ENCODE measurements at places on chromosomes 7 and 10.
A peak's percentile ranks its signal among the peaks of the same experiment; 100 is the strongest.

DNA sequence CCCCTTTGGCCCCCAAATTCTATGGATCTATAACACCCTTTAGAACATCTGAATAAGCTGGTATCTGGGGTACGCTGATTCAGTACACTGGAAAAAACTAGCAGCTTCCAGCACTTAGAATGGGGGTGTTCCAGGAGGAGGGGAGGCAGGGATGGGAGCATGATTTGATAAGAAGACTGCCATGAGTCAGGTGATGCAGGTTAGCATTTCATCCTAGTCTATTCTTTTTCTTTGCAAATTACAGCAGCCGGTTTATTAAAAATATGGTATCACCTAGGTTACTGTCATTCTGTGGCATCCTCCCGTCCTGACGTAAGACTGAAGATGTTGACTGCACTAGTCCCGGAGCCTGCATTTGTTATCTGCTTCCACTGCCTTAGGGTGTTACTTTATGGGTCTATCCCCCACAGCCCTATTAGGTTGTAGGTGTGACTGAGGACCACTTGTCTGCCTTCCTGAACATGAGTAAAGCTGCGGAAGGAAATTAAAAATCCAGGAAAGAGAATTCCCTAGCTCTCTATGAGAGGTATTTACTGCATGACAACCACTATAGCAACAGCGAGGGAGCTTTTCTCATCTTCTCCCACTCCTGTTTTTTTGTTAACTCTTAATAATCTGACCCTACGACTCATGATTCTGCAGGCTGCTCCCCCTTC is 1.9 kb downstream of the HTR5A start:
- no peak for DNase-seq

GRCh38 chr10:26217396-26218086 is 967 bp downstream of the GAD2 start:
- DNase-seq = no peak

DNA sequence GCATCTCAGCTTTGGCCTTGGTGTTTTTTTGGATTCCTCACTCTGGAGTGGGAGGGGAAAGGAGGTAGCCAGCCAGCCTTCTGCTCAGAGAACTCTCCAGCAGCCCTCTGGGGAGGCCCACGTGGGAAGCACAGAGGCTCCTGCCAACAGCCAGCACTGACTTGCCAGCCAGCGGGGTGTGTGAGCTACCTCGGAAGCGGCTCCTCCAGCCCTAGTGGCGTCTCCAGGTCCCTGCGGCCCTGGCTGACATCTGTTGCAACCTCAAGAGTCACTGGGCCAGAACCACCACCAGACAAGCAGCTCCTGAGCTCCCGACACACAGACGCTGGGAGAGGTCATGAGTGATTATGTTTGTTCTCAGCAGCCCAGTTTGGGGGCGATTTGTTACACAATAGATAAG is 180.2 kb upstream of the FZD8 start:
- no peak for DNase-seq

DNA sequence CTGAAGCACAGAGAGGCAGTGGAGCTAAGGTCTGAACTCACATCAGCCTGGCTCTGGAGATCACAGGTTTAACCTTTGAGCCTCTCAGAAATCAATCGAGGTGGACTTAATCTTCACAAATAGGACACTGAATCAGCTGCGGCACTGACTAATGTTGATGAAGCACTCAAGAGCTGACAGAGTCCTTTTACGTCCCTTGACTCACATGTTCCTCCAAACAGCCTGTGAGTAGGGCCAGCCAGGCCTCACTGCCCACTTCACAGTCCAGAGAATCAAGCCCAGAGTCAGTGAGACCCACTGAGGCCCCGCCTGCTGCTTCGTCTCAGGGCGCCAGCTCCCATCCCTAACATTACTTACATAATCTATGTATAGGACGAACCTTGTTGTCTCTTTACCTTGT is 63.1 kb downstream of the TNS3 start:
- no peak for DNase-seq

DNA sequence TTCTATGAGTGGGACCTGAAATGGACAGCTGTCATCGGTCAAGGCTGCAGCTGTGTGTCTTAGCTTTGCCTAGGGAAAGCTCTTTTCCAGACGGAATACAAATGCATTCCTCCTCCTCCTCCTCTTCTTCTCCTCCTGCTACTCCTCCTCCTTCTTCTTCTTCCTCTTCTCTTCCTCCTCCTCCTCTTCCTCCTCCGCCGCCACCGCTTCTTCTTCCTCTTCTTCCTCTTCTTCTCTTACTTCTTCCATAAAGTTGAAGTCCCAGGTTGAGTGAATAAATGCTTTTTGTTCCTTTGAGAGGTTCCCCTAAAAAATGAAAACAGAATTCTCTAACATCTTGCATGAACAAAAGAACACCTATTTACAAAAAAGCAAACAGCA is 28.7 kb downstream of the KLF6 start:
- DNase-seq = no peak

- no peak for DNase-seq
Observed at GRCh38 chr7:47649919-47650318, 68.0 kb upstream of the TNS3 start.

DNA sequence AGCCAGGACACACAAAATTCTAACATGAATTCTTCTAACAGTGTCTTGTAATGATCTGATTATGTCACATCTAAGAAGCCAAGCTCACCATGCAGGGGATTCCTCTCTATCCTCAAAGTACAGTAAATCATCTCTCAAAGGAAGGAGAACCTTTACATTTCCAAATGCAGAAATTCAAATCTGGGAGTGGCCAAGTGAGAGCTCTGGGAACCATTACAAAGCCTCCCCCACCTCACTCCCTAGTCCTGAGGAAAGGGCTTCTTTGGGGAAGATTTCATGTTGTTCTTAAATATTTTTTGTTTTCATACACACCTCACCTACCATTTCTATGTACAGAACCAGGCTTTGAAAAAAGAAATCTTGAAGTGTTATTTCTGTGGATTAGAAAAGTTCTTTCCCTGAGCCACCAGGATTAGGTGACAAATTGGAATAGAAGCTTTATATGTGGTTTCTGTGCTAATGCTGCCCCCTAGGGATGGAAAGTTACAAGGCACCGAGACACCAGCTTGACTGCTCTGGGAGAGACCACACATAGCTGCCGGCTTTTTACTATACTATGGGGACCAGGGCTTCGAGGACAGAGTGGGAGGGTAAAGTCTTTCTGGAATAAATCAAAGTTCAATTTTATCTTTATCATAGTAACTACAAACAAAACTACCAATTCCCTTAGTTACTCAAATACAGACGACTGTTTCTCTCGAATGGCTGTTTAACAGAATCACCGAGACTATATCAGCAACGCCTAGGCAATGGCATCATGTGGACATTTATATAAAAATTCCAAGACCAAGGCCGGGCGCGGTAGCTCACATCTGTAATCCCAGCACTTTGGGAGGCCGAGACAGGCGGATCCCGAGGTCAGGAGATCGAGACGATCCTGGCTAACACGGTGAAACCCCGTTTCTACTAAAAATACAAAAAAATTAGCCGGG is 116.1 kb downstream of the RNF216 start:
- DNase-seq = peak; percentile 51

DNA sequence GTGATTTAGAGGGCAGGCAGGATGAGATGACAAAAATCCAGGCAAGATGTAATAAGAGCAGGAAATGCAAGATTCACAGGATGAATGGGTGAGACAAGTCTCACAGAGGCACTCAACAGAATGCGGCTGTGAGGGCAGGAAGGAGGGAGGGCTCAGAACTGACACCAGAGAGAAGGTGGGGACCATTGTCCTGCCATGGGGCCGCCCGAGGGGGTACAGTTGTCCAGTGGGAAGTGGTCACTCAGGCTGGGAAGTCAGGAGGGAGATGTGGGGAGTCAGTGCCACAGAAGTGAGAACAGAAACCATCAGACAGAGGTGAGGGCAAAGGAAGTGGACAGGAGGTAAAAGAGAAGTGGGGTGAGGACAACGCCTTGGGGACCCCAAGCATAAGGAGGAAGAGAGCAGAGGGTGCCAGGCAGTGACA is 8.9 kb downstream of the HIP1 start:
- DNase-seq = no peak

GRCh38 chr10:4568731-4569130 is 257.3 kb upstream of the AKR1E2 start:
- DNase-seq = no peak

DNA sequence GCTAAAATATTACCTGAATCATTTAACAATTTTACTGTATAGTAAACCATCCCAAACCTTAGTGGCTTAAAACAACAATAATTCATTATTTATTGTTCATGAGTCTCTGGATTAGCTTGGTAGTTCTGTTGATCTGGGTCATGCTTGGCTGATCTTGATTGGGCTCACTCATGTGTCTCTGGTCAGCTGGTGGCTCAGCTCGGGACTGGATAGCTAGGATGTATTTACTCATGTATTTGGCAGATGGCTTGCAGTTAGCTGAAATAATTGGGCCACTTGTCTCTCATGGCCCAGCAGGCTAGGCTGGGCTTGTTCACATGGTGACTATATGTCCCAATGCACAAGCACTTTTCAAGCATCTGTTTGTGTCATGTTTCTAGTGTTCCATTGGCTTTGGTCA is 262.8 kb downstream of the BBS9 start:
- no peak for DNase-seq

GRCh38 chr10:116826803-116827202 is 22.5 kb upstream of the ENO4 start:
- DNase-seq = no peak

- no peak for DNase-seq
Observed at GRCh38 chr7:26584326-26584725, 280.1 kb downstream of the SKAP2 start.

- no peak for DNase-seq
Observed at GRCh38 chr7:6277476-6277875, 5.1 kb upstream of the CYTH3 start.

- no peak for DNase-seq
Observed at GRCh38 chr7:15042285-15043065, 139.9 kb upstream of the DGKB start.

DNA sequence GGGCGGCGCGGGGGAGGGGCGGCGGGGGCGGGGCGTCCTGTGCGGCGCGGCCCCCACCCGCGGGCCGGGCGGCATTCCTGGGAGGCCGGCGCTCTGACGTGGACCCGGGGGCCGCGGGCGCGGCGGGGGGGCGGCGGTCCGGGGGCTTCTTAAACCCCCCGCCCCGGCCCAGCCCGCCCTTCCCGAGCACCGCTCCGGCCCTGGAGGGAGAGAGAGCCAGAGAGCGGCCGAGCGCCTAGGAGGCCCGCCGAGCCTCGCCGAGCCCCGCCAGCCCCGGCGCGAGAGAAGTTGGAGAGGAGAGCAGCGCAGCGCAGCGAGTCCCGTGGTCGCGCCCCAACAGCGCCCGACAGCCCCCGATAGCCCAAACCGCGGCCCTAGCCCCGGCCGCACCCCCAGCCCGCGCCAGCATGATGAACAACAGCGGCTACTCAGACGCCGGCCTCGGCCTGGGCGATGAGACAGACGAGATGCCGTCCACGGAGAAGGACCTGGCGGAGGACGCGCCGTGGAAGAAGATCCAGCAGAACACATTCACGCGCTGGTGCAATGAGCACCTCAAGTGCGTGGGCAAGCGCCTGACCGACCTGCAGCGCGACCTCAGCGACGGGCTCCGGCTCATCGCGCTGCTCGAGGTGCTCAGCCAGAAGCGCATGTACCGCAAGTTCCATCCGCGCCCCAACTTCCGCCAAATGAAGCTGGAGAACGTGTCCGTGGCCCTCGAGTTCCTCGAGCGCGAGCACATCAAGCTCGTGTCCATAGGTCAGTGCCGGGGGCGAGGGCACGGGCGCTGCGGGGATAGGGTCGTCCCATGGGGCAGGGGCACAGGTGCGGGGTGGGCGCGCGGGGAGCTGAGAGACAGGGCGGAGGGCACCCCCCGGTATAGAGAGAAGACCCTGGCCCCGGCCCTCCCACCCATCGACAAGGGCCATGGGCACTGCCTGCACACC is at the start of gene FLNC:
TSS of gene FLNC (plus strand) at position 176 of the 947 bp plus-strand sequence. CDS start at position 408, 232 bp downstream.
- no peak for DNase-seq

GRCh38 chr10:122445904-122446303 is 8.5 kb upstream of the ARMS2 start:
- no peak for DNase-seq

Data from T follicular helper cell (primary cell).